ENCODE measurements at places on chromosomes 11 and 22. TPM values are rescaled to one million over a fixed set of nuclear protein-coding genes. Genes with fewer than 3 reads are reported as not detected.

GRCh38 chr11:27242591-27242990 is 120.4 kb downstream of the CCDC34 start:
- DNase-seq = no peak
- no peak overlapping the region for H3K27ac ChIP-seq
- H3K4me1 ChIP-seq = no peaks in the 10 kb centered on the region
- no peaks in the 10 kb centered on the region for H3K27me3 ChIP-seq
- no peak overlapping the region for H3K4me3 ChIP-seq

DNA sequence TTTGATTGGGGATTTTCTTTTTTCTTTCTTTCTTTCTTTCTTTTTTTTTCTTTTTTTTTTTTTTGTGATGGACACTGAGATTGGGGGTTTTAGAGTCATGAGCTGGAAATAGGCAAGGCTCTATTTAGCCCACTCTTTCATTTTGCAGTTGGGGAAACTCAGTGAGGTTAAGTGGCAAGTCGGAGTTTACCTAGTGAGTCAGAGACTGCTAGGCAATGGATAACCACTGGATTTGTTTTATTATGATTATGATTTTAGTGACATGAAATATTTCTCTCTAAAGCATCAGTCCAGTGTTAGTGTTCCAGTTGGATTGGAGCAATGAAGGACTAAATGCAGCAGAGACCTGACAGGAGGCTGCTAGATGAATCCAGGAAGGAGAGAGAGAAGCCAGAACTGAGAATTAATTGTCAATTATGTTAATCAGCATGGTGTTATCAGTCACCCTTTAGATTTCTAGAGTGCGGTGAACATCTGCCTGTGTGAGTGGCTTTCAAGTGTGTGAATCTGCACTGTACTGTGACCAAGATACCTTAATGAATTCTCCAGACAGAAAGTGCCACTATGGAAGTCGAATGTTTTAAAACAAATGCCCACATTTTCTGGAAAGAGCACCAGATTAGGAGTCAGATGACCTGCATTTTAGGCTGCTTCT is 10.9 kb downstream of the BMAL1 start:
- no peak overlapping the region for H3K4me3 ChIP-seq
- no peak overlapping the region for H3K27ac ChIP-seq
- peaks cover 20% of the 10 kb centered on the region for H3K36me3 ChIP-seq
- H3K27me3 ChIP-seq = no peaks in the 10 kb centered on the region
- DNase-seq = no peak
- H3K4me1 ChIP-seq = peaks cover 79% of the 10 kb centered on the region

DNA sequence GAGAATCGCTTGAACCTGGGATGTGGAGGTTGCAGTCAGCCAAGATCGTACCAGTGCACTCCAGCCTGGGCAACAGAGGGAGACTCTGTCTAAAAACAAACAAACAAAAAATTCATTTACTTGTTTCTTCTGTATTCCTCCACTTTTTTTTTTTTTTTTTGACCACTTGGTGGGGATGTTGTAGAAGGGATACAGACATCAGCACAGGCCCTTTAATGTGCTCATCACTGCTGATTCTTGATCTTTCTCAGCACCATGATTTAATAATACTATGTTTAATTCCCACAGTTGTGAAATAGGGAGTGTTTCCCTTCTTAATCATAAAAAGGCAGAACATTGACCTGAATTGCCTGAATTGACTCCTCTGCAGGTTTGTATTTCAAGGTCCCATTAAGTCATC is 4.5 kb downstream of the TTC9C start:
- peaks cover 34% of the 10 kb centered on the region for H3K36me3 ChIP-seq
- H3K4me1 ChIP-seq = peaks cover 22% of the 10 kb centered on the region
- DNase-seq = no peak
- no peaks in the 10 kb centered on the region for H3K27me3 ChIP-seq
- H3K4me3 ChIP-seq = no peak overlapping the region

HBG1 gene
- not detected for total RNA-seq

- no peak overlapping the region for H3K27ac ChIP-seq
- no peaks in the 10 kb centered on the region for H3K36me3 ChIP-seq
- H3K4me3 ChIP-seq = no peak overlapping the region
- no peak for DNase-seq
- no peaks in the 10 kb centered on the region for H3K27me3 ChIP-seq
Measured at GRCh38 chr11:26028393-26028911, 303.5 kb upstream of the ANO3 start.

DNA sequence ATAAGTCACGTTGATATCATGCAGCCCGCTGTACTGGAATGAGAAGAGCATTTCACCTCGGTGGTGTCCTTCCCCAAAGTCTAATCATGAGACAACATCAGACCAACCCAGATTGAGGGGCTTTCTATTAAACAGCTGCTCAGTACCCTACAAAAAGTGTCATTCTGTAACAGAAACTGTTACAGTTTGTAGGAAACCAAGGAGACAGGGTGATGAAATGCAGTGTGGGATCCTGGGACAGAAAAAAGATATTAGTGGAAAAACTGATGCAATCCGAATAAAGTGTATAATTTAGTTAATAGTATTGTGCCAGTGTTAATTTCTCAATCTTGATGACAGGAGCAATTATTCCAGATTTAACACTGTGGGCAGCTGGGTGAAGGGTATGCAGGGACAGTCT is 128.0 kb downstream of the MICAL2 start:
- H3K4me3 ChIP-seq = no peak overlapping the region
- DNase-seq = no peak
- H3K27ac ChIP-seq = no peak overlapping the region

TBX1 gene
- total RNA-seq = 1.5 TPM

CALCA gene
- total RNA-seq = not detected

GRCh38 chr11:93476796-93477195 is 66.4 kb downstream of the SMCO4 start:
- no peak overlapping the region for H3K4me3 ChIP-seq
- H3K27me3 ChIP-seq = no peaks in the 10 kb centered on the region
- DNase-seq = no peak
- no peaks in the 10 kb centered on the region for H3K4me1 ChIP-seq
- peaks cover 2% of the 10 kb centered on the region for H3K36me3 ChIP-seq

- no peaks in the 10 kb centered on the region for H3K4me1 ChIP-seq
- H3K36me3 ChIP-seq = no peaks in the 10 kb centered on the region
- H3K27ac ChIP-seq = no peak overlapping the region
- H3K27me3 ChIP-seq = peaks cover 42% of the 10 kb centered on the region
- DNase-seq = no peak
Measured at GRCh38 chr11:120298461-120298860, 26.6 kb upstream of the TLCD5 start.

- no peaks in the 10 kb centered on the region for H3K36me3 ChIP-seq
- H3K4me1 ChIP-seq = no peaks in the 10 kb centered on the region
- H3K4me3 ChIP-seq = no peak overlapping the region
- H3K27ac ChIP-seq = no peak overlapping the region
- DNase-seq = no peak
- H3K27me3 ChIP-seq = no peaks in the 10 kb centered on the region
Measured at GRCh38 chr11:81995889-81996288, 737.8 kb downstream of the FAM181B start.

GRCh38 chr11:127996825-127997224 is 590.5 kb downstream of the ETS1 start:
- no peak overlapping the region for H3K4me3 ChIP-seq
- H3K4me1 ChIP-seq = no peaks in the 10 kb centered on the region
- no peaks in the 10 kb centered on the region for H3K36me3 ChIP-seq
- peaks cover 9% of the 10 kb centered on the region for H3K27me3 ChIP-seq
- no peak for DNase-seq

FIBIN gene
- not detected for total RNA-seq

- H3K4me1 ChIP-seq = peaks cover 2% of the 10 kb centered on the region
- H3K36me3 ChIP-seq = no peaks in the 10 kb centered on the region
- H3K27ac ChIP-seq = no peak overlapping the region
- DNase-seq = no peak
- H3K4me3 ChIP-seq = no peak overlapping the region
Measured at GRCh38 chr22:46479046-46479445, 58.4 kb downstream of the CELSR1 start.

- H3K27me3 ChIP-seq = no peaks in the 10 kb centered on the region
- H3K4me1 ChIP-seq = peaks cover 2% of the 10 kb centered on the region
- no peak for DNase-seq
Measured at GRCh38 chr22:39132281-39132680, 20.2 kb downstream of the CBX7 start.

GRCh38 chr22:44210722-44211121 is 30.0 kb downstream of the PARVG start:
- H3K4me3 ChIP-seq = no peak overlapping the region
- peaks cover 13% of the 10 kb centered on the region for H3K4me1 ChIP-seq
- peaks cover 14% of the 10 kb centered on the region for H3K36me3 ChIP-seq
- no peak overlapping the region for H3K27ac ChIP-seq
- H3K27me3 ChIP-seq = no peaks in the 10 kb centered on the region
- DNase-seq = no peak

- H3K4me1 ChIP-seq = no peaks in the 10 kb centered on the region
- H3K27me3 ChIP-seq = peaks cover 7% of the 10 kb centered on the region
- no peak for DNase-seq
Measured at GRCh38 chr22:31983911-31984656, 39.7 kb downstream of the YWHAH start.

PYGM gene
- total RNA-seq = 2.9 TPM

DNA sequence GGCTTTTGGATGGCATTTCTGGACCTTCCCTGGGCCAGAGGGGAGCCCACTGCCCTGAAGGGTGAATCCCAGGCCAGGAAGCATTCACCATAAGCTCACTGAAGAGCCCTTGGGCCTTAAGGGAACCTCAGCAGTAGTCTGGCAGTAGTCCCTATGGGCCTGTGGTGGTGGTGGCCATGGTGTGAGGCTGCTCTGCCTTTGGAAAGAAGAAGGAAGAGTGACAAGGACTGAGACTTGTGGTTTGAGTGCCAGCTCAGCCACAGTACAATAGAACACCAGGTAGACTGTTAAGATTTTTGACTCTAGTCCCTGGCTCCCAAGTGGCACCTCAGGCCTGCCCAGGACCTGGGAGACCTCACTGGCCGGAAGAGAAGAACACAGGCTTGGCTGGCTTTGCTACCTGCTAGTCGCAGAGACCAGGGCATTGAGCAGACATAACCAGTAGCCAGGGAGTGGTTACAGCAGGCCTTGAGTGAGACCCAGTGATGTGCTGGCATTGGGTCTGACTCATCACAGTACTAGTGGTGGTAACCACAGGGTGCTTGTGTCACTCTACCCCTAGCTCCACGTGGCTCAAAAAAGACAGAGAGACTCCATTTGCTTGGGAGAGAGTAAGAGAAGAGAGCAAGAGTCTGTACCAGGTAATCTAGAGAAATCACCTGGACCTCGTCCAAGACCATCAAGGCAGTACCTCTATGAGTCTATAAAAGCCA is 259.8 kb upstream of the BLID start:
- H3K4me3 ChIP-seq = no peak overlapping the region
- H3K27me3 ChIP-seq = no peaks in the 10 kb centered on the region
- DNase-seq = no peak
- no peaks in the 10 kb centered on the region for H3K4me1 ChIP-seq
- H3K27ac ChIP-seq = no peak overlapping the region
- no peaks in the 10 kb centered on the region for H3K36me3 ChIP-seq

TEX54 gene
- total RNA-seq = not detected

DNA sequence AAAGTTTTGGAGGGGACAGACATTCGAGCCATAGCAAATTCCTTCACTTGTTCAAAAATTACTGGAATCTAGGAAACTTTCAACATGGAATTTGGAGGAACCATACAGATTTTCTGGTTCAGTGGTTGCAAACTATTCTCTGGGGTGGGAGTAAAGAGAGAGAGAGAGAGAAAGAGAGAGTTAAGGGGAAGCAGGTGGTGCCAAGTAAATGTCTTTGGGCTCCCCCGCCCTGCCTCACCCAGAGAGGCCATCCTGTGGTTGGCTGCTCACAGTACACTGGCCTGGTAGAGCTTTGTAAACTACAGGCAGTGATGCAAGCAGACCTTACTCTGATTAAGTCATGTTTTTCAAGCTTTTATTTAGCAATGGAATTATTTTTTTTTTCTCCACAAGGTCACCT is 82.6 kb downstream of the ADAMTS15 start:
- H3K27ac ChIP-seq = no peak overlapping the region
- no peaks in the 10 kb centered on the region for H3K4me1 ChIP-seq
- H3K27me3 ChIP-seq = no peaks in the 10 kb centered on the region
- no peaks in the 10 kb centered on the region for H3K36me3 ChIP-seq
- no peak overlapping the region for H3K4me3 ChIP-seq

GAS2L1 gene
- 10.9 TPM for total RNA-seq

GRCh38 chr22:50523806-50524675 is 1.4 kb downstream of the SCO2 start:
- peak overlapping the region; percentile 95 for H3K27ac ChIP-seq
- H3K36me3 ChIP-seq = peaks cover 49% of the 10 kb centered on the region
- H3K4me3 ChIP-seq = peak overlapping the region; percentile 97
- H3K27me3 ChIP-seq = no peaks in the 10 kb centered on the region

All from activated CD8-positive, alpha-beta T cell treated with anti-CD3 and anti-CD28 coated beads, Interleukin-2, amount 10 ng/mL, durations not matched to agents 7 days and 5 days (primary cell).